PC-9 (cell line): ENCODE measurements at places on chromosomes 3 and 15.

DNA sequence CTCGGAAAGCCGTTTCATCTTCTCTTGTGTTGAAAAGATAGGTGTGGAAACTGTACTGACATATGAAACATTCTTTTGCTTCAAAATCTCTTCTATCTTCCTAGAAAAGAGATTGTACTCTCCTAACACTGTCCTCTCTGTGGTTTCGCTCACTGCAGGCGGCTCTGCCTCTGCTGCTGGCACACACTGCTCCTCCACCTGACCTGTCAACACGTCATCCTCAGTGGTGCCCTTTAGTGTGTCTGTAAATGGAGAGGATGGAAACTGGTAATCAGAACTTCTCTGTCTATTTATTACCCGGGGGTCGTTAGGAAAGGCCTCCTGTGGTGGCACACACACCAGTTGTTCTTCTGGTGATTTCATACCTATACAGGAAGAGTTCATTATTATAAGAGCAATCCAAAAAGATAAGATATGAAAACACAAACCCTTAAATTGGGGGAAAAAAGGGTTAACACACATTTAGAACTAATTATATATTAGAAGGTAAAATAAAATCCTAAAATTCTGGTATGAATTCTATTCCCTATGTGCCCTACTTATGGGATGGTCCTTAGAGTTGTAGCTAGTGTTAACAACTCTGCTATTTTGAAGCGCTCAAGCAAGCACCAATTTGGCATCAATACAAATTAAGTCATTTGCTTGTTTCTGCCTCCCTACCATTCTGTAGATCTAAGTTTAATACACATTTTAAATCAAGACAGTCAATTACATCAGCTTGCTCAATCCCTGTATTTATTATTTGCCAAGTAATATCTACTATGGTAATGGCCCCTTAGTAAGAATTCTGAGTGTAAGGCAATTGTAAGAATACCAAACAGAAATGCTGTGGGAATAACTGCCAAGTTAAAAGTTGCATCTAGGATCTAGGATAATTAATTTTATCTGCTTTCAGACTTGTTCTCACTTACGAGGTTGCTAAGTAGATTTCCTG lies 49.2 kb downstream of the TASOR start:
- no peaks in the 10 kb centered on the region for H3K4me1 ChIP-seq
- no peak overlapping the region for H3K27ac ChIP-seq
- H3K27me3 ChIP-seq, result no peaks in the 10 kb centered on the region
- no peak for DNase-seq
- H3K36me3 ChIP-seq, result peaks cover 27% of the 10 kb centered on the region; the same call in 1 of the 2 replicates
- no peak overlapping the region for H3K4me3 ChIP-seq

GRCh38 chr3:104460477-104461406 lies 906.0 kb upstream of the ALCAM start:
- no peaks in the 10 kb centered on the region for H3K36me3 ChIP-seq
- H3K27ac ChIP-seq, result no peak overlapping the region
- H3K27me3 ChIP-seq, result no peaks in the 10 kb centered on the region
- no peaks in the 10 kb centered on the region for H3K4me1 ChIP-seq

DNA sequence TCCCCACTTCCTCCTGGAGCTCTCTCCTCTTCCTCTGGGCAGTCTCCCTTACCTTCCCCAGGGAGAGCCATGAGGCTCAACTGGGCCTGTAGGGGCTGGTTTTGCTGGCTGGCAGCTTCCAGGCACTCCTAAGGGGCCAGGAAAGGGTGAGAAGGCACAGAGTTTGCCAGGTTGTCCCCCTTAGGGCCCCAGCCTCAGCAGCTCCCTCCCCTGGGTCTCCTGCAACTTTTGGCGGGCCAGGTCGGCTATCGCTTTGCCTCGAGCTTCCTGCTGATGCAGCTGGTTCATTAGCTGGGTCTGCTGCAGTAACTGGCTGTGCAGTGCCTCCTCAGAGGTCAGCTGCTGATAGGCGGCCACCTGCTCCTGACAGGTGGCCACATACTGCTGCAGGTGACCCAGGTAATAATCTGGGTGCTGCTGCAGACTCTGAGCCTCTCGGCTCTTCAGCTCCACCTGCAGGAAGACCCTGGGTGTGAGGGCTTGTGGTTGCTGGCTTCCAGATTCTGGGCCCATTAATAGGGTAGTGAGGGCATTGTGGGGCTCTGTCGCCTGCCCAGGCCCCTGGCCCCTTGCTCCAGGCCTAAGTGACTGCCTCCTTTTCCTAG lies 29.7 kb upstream of the OR4F6 start:
- no peaks in the 10 kb centered on the region for H3K4me1 ChIP-seq
- DNase-seq, result no peak
- H3K27ac ChIP-seq, result no peak overlapping the region
- H3K27me3 ChIP-seq, result peaks cover 85% of the 10 kb centered on the region

- H3K27me3 ChIP-seq, result no peaks in the 10 kb centered on the region
- no peaks in the 10 kb centered on the region for H3K36me3 ChIP-seq
- no peak overlapping the region for H3K27ac ChIP-seq
- no peaks in the 10 kb centered on the region for H3K4me1 ChIP-seq
Observed at GRCh38 chr3:110753516-110753915, 318.1 kb upstream of the NECTIN3 start.

DNA sequence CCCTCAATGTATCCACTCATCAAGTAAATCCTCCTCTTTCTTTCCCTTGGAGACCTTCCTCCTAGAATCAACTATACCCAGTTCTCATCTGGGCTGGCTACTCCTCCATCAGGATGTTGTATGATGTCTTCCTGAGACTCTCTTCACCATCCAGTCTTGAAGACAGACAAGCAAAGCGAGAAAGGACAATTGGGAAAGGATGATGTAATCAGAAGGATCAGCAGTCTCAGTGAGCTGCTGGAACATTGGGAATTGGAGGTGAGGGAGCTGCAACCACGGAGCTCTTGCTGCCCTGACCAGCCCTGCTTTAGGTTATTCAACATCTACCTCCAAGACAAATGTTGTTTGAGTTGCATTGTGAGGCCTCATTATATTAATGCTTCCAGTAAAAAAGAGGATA lies 48.0 kb upstream of the UBP1 start:
- no peaks in the 10 kb centered on the region for H3K27me3 ChIP-seq
- no peaks in the 10 kb centered on the region for H3K36me3 ChIP-seq
- no peak overlapping the region for H3K4me3 ChIP-seq
- no peaks in the 10 kb centered on the region for H3K4me1 ChIP-seq

GRCh38 chr15:97143592-97144376 lies 813.3 kb downstream of the NR2F2 start:
- H3K27me3 ChIP-seq, result peaks cover 6% of the 10 kb centered on the region; the same call in 1 of the 2 replicates
- no peaks in the 10 kb centered on the region for H3K36me3 ChIP-seq
- no peak for DNase-seq
- no peaks in the 10 kb centered on the region for H3K4me1 ChIP-seq
- H3K4me3 ChIP-seq, result no peak overlapping the region

DNA sequence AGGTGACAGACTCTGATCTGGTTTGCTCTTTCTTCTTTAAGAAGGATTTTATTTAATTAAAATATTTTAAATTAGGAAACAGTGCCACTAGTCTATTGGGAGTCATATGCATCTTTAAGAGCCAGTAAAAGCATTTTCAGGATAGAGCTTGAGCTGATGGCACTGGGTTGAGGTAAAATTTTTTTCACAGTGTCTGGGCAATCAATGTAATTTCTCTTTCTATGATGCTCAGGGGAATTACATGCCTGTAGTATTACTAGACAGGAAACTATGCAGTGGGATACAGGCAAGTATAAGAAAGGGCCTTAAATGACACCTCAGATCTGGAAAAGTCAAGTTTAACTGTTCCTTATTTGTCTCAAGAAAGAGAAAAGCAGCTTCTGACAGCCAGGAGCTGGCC lies 76.4 kb downstream of the GAP43 start:
- DNase-seq, result no peak
- no peaks in the 10 kb centered on the region for H3K36me3 ChIP-seq
- H3K4me3 ChIP-seq, result no peak overlapping the region
- H3K4me1 ChIP-seq, result no peaks in the 10 kb centered on the region
- no peaks in the 10 kb centered on the region for H3K27me3 ChIP-seq
- no peak overlapping the region for H3K27ac ChIP-seq

GRCh38 chr3:89340408-89340807 lies 233.0 kb downstream of the EPHA3 start:
- no peak overlapping the region for H3K4me3 ChIP-seq
- no peak for DNase-seq
- no peaks in the 10 kb centered on the region for H3K4me1 ChIP-seq
- no peak overlapping the region for H3K27ac ChIP-seq

DNA sequence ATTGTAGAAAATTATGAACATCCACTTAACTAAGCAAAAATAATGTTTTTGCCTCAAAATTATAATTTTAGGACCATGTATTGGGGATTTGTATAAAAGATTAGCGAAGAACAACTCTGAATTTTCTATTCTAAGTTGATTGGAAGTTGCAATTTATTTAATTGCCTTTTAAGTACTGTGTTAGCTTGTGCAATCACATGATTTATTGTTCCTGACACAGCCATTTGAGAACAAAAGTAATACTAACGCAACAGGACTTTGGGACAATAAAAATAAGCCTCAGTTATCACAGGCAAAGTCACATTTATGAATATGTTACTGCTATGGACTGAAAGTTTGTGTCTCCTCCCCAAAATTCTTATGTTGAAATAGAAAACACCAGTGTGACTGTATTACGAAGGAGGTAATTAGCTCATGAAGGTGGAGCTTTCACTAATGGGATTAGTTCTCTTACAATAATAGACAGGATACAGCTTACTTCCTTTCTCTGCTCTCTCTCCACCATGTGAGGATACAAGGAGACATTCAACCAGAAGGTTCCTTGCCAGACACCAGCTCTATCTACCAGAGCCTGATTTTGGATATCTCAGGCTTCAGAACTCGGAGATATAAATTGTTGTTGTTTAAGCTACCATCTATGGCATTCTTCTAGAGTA lies 745.9 kb downstream of the ZBBX start:
- H3K36me3 ChIP-seq, result no peaks in the 10 kb centered on the region
- H3K4me1 ChIP-seq, result no peaks in the 10 kb centered on the region
- no peaks in the 10 kb centered on the region for H3K27me3 ChIP-seq
- H3K27ac ChIP-seq, result no peak overlapping the region
- H3K4me3 ChIP-seq, result no peak overlapping the region
- DNase-seq, result no peak

- H3K4me3 ChIP-seq, result no peak overlapping the region
- H3K27ac ChIP-seq, result no peak overlapping the region
- H3K36me3 ChIP-seq, result no peaks in the 10 kb centered on the region
- no peaks in the 10 kb centered on the region for H3K4me1 ChIP-seq
- H3K27me3 ChIP-seq, result peaks cover 10% of the 10 kb centered on the region; the same call in 1 of the 2 replicates
- no peak for DNase-seq
Observed at GRCh38 chr15:27036210-27036609, 65.2 kb downstream of the GABRG3 start.

GRCh38 chr15:81235276-81236123 lies 38.8 kb downstream of the IL16 start:
- H3K36me3 ChIP-seq, result no peaks in the 10 kb centered on the region
- no peaks in the 10 kb centered on the region for H3K4me1 ChIP-seq
- no peak overlapping the region for H3K4me3 ChIP-seq
- H3K27me3 ChIP-seq, result peaks cover 6% of the 10 kb centered on the region; the same call in 1 of the 2 replicates
- DNase-seq, result no peak

DNA sequence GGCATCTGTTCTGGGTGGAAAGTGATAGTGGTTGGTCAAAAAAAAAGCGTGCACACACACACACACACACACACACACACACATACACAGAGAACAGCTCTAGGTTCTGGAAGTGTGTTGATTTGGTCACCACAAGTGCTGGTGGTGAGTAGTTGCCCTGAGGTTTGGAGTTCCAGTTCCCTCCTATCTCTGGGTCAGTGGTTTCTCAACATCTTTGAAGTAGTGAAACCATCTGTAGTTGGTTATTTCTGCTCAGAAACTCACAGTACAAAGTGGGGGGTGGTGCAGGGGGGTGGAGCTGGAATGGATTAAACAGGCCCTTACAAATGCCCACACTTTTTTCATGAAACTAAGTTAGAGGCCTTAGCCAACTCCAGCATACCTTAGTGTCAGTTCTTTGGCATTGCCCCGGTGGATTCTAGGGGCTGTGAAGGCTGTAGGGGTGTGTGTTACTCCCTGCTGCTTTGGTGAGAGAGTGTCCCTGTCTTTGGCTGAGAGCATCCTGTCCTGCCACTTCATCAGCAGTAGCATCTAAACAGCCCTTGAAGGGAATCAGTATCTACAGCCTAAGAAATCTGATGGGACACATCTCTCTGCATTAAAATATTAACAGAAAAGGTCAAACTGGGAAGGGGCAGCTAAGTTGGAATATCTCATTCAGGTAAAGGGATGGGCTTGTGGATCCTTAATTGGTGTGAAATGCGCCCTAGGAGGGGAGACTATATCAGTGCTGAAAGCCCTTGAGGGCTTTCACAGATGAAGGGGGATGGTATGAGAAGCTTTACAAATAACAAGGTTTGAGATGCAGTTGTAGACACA lies 20.6 kb downstream of the SMAD3 start:
- H3K27me3 ChIP-seq, result no peaks in the 10 kb centered on the region
- peaks cover 15% of the 10 kb centered on the region for H3K36me3 ChIP-seq
- no peak for DNase-seq
- no peak overlapping the region for H3K4me3 ChIP-seq

GRCh38 chr3:134341389-134341788 lies 32.9 kb downstream of the AMOTL2 start:
- no peak overlapping the region for H3K4me3 ChIP-seq
- DNase-seq, result peak; percentile 31
- no peak overlapping the region for H3K27ac ChIP-seq
- 0 out of 2 replicates have a peak, but pooled peaks cover 2% of the 10 kb centered on the region for H3K36me3 ChIP-seq

- no peak for DNase-seq
- H3K27me3 ChIP-seq, result no peaks in the 10 kb centered on the region
- no peaks in the 10 kb centered on the region for H3K36me3 ChIP-seq
- H3K4me1 ChIP-seq, result no peaks in the 10 kb centered on the region
- no peak overlapping the region for H3K4me3 ChIP-seq
Observed at GRCh38 chr3:115018694-115019093, 128.4 kb downstream of the ZBTB20 start.
